ENCODE measurements at places on chromosomes 12 and 14.
A peak's percentile ranks its signal among the peaks of the same experiment; 100 is the strongest.

GRCh38 chr14:67756496-67756895, 54.8 kb downstream of the RDH12 start:
- DNase-seq, result no peak

- DNase-seq, result no peak
These were observed 20.2 kb downstream of the KLHL28 start for GRCh38 chr14:44941591-44941990.

DNA sequence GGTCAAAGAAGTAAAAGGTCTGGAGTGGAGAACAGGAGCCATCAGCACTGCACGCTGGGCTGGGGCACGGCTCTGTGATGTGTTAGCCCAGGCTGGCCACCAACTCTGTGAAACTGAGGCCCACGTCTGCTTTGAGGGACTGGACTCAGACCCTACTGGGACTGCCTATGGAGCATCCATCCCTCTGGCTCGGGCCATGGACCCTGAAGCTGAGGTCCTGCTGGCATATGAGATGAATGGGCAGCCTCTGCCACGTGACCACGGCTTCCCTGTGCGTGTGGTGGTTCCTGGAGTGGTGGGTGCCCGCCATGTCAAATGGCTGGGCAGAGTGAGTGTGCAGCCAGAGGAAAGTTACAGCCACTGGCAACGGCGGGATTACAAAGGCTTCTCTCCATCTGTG, 7.1 kb downstream of the SUOX start:
- no peak for DNase-seq

DNA sequence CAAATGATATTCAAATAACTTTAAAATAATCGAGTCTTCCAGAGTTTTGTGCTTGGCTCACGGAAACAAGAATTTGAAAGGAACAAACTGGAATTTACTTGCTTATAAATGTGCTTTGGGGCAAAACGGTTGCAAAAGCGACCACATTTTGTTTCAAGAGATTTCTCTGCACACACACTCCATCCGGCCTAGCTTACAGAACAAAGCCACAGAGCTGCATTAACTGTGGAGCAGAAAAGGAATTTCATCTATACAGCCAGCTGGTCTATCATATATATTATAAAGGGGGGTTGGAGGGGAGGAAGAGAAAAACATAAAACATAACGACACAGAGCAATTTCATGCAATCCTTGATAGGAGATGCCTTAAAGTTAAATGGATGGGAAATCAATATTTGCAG, 153.0 kb downstream of the MYRFL start:
- DNase-seq, result no peak

GRCh38 chr12:58502226-58502625, 418.1 kb downstream of the LRIG3 start:
- DNase-seq, result no peak

- no peak for DNase-seq
These were observed 132.5 kb downstream of the KTN1 start for GRCh38 chr14:55712491-55712890.

GRCh38 chr14:20803223-20803622, 579 bp upstream of the RNASE1 start:
- no peak for DNase-seq

- no peak for DNase-seq
These were observed 8.0 kb downstream of the RBMS2 start for GRCh38 chr12:56529656-56530055.

- no peak for DNase-seq
These were observed 1.1 kb downstream of the CCDC184 start for GRCh38 chr12:48184549-48184922.

DNA sequence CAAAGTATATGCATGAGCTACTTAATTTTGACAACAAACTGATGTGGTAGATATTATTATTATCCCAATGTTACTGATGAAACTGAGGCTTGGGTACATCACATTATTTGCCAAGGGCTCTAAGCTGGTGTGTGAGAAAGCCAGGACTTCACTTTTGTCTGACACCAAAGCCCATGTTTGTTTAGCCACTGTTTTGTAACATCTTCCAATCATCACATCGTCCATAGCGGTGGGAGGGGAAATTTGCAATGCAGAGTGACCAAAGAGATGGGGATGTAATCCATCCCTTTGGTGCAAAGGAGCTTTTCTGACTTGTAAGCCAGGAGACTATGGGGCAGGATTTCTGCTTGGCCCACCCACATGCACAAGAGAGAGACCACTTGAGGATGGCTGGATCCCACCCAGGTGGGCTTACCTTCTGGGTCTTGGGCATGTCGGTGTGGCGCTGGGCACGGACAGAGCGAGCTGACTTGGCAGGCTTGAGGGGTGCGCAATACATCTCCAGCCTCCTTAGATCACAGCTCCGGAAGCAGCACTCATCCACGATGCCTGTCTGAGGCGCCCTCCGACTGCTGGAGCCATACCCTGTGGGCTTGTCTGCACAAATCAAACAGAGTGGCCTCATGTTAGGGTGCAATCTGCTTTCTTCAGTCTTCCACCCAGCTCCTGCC, 61.1 kb downstream of the IGF1 start:
- no peak for DNase-seq

GRCh38 chr14:32331206-32331605, 2.1 kb downstream of the AKAP6 start:
- DNase-seq, result no peak

- DNase-seq, result no peak
These were observed 13.6 kb upstream of the ANKRD9 start for GRCh38 chr14:102523200-102523568.

GRCh38 chr12:78959556-78959955, 95.0 kb downstream of the SYT1 start:
- no peak for DNase-seq

GRCh38 chr12:87848248-87848868, 180.8 kb downstream of the C12orf50 start:
- no peak for DNase-seq

- no peak for DNase-seq
These were observed 3.5 kb downstream of the CLEC9A start for GRCh38 chr12:10033783-10034545.

GRCh38 chr12:24979329-24979728, 30.4 kb upstream of the BCAT1 start:
- DNase-seq, result no peak

GRCh38 chr14:105204206-105204930, 23.3 kb upstream of the NUDT14 start:
- no peak for DNase-seq

- no peak for DNase-seq
These were observed 23.4 kb upstream of the BEGAIN start for GRCh38 chr14:100610511-100611217.

- no peak for DNase-seq
These were observed 62.6 kb downstream of the SLC24A4 start for GRCh38 chr14:92385561-92385960.

DNA sequence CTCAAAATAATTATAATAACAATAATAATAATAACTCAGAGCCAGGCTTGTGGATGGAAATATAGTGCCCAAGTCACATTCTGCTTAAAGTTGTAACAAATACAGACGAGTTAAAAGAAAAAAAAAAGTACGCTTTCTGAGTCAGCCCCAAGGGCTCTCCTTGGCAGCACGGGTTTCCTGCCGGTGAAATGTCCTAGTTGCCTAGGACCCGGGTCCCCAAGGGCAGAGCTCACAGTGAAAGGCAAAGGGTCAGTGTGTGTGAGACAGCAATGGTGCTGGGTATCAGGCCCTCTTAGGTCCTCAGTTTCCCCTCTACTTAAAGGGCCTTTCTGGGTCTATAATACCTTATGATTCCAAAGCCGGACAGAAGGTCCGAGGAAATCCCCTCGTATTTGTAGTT, 96.3 kb upstream of the CLMN start:
- DNase-seq, result no peak

- DNase-seq, result peak; percentile 55
These were observed 4.2 kb downstream of the RDH5 start for GRCh38 chr12:55724226-55724939.

GRCh38 chr14:33052943-33053342, 114.3 kb downstream of the NPAS3 start:
- no peak for DNase-seq

DNA sequence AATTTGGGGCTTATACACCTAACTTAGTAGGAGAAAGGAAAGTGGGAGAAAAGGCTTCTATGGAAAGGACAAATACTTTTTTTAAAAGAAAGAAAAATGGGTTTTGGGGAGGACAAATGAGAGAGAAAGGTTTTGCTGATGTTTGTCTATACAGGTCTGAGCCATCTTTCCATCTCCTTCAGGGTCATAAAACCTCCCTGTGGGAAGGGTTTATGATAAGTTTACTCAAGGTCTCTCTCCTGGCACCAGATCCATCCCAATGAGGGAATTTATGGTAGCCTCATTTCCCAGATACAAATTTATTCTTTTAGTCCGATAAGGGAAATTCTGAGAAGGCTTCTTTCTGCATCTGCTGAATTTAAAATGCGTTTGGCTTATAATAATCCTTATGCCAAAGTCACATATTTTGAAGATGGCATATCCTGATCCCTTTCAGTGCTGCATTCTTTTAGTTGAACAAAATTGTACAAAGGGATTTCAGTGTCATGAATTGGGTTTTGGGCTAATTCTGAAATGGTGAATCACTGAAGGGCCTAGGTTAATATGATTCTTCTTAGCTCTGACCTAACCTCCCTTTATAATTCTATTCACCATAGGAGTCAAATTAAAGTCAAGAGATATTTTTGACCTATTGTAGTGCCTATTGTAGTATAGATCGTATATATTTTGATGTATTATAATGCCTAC, 173.5 kb upstream of the DYRK2 start:
- no peak for DNase-seq
